Activated CD4-positive, alpha-beta memory T cell treated with anti-CD3 and anti-CD28 coated beads for 36 hours (primary cell): ENCODE measurements at places on chromosomes 5 and 9. TPM values are rescaled to one million over a fixed set of nuclear protein-coding genes. Genes with fewer than 3 reads are reported as not detected.
A peak's percentile ranks its signal among the peaks of the same experiment; 100 is the strongest.

DNA sequence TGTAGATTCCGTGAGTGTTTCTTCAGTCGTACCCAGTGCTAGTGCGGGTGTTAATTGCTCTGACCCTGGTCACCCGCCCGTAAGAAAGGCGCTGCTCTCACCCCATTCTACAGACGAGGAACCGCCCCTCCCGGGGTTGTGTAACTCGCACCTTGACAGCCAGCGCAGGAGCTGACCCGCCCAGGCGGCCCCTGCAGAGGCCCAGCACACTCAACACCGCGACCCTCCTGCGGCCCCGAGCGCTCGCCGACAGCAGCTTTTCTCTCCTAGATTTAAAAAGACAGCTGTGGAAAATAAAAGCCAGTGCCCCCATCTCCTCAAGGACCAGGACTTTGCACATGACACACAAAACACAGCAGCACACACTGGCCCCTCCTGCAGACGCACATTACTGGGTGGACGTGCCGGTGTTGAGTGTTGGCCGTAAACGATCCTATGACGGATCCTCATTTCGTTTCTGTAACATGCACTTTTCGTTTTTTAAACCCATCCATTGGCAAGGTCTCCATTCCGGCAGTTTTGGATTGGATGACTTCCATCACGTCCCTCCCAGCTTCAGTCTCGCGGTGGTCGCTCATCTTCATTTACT is 22.9 kb downstream of the OR2V2 start:
- H3K27me3 ChIP-seq, result peaks cover 72% of the 10 kb centered on the region
- peak overlapping the region; percentile 55 for H3K4me3 ChIP-seq
- H3K4me1 ChIP-seq, result peaks cover 57% of the 10 kb centered on the region
- no peak for DNase-seq

DNA sequence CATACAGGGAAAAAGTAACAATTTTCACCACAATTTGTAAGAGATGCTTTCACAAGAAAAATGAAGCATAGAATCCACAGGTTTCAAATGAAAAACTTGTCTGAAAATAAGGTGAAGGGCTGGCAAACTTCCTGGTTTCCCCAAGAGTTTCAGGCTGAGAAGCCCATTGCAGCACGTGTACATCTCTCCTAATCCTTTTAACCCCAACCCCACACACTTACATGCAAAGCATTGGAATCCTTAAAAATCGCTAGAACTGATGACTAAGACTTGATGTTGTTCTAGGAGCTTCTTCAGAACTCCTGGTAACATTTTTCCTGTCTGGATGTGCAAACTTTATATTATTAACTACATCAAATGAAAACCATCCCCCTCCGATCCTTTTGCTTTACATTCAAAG is 317.8 kb upstream of the RGMB start:
- peaks cover 2% of the 10 kb centered on the region for H3K27me3 ChIP-seq
- H3K27ac ChIP-seq, result no peak overlapping the region
- no peak overlapping the region for H3K4me3 ChIP-seq
- no peak for DNase-seq

DNA sequence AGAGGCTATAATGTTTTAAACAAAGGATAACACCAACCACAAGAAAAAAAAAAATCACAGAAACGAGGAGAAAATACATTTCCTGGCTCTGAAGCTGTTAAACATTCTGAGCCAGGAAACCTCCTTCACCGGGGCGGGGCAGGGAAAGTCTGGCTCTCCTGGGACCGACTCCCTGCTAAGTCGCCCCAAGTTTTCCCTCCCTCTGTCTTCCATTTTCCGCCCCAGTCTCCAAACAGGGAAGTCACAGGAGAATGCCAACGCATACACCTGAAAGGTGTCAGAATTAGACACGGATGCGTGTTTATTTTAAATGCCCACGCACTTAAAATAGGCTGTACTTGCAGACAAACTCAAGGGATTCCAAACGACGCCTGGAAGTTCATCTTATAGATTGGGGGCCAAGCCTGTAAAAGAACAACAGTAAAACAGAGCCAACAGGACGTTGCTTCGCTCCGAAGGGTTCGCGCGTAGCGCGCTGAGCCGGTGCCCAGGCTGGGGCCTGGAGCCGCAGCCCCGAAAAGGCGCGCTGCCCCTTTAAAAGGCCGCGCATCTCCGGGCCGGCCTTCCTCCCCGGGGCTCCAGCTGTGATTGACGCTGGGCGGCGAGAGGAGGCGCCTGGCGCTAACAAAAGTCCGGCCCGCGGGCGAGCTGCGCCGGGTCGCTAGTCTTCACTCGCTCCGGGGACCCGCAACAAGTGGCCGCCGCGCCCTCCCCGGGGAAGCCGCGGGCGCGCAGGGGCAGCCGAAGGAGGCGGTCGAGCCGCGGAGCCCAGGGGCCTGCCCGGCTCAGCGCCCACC is at the start of gene FBXL7:
TSS of gene FBXL7 (plus strand) at position 653 of the 797 bp plus-strand sequence.
- peaks cover 25% of the 10 kb centered on the region for H3K27me3 ChIP-seq
- no peak within 1 kb of the TSS for H3K4me3 ChIP-seq
- DNase-seq, result no peak
- no peaks in the 10 kb centered on the region for H3K4me1 ChIP-seq
- no peak within 1 kb of the TSS for H3K27ac ChIP-seq

DNA sequence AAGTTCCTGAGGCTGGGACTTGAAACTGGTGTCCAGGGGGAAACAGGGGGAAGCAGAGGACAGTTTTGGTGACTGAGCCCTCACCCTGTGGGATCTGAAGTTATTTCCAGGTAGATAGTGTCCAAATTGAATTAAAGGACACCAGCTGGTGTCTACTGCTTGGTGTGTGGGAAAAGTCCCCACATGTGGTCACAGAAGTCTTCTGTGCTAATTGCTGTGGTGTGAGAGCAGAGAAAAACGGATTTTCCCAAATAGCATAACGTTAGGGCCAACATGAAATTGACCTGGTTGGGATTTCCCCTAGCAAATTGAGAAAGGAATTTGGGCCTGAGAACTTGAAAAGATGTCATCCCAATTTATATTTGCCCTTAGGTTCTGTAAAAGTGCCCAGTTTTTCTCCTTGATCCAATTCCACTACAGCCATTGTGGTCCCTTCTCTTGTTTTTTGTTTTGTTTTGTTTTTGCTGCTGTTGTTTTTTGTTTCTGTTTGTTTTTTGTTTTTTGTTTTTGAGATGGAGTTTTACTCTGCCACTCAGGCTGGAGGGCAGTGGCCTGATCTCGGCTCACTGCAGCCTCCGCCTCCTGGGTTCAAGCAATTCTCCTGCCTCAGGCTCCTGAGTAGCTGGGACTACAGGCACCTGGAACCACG is 5.6 kb upstream of the STARD4 start:
- H3K4me3 ChIP-seq, result no peak overlapping the region
- H3K27ac ChIP-seq, result no peak overlapping the region
- no peaks in the 10 kb centered on the region for H3K27me3 ChIP-seq
- DNase-seq, result no peak
- no peaks in the 10 kb centered on the region for H3K36me3 ChIP-seq
- H3K4me1 ChIP-seq, result peaks cover 3% of the 10 kb centered on the region

DNA sequence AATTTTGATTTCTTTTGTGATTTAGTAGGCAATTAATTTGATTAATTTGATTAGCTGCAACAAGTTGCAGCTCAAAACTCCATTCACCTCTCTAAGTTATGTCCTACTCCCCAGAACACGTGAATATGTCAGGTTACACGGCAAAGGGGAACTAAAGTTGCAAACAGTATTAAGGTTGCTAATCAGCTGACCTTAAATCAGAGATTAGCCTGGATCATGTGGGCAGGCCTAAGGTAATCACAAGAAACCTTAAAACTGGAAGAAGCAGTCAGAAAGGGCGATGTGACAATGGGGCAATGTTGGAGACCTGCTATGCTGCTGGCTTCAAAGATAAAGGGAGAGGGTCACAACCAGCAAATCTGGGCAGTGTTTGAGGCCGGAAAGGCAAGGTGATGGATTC is 47.3 kb upstream of the ANXA1 start:
- H3K4me1 ChIP-seq, result no peaks in the 10 kb centered on the region
- H3K27me3 ChIP-seq, result peaks cover 3% of the 10 kb centered on the region
- no peak for DNase-seq
- H3K4me3 ChIP-seq, result no peak overlapping the region

DNA sequence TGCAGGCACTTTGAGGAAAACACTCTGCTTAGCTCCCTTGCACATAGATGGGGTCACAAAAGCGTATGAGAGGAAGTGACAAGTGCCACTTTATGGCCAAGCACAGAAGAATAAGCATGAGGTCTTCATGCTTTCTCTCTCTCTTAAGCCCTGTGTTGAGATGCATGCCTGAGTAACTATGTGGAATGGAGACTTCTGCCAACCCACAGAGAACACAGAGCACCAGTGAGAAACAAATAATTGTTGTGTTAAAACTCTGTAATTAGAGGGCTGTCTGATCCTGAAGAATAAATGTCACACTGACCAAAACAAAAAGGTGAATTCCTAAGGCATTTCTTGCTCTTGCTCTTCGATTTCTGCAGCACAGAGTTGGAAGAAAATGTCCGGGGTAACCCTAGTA is 488.5 kb downstream of the CTNND2 start:
- no peaks in the 10 kb centered on the region for H3K36me3 ChIP-seq
- DNase-seq, result no peak
- H3K4me3 ChIP-seq, result no peak overlapping the region
- H3K27ac ChIP-seq, result no peak overlapping the region
- no peaks in the 10 kb centered on the region for H3K4me1 ChIP-seq
- peaks cover 3% of the 10 kb centered on the region for H3K27me3 ChIP-seq

DNA sequence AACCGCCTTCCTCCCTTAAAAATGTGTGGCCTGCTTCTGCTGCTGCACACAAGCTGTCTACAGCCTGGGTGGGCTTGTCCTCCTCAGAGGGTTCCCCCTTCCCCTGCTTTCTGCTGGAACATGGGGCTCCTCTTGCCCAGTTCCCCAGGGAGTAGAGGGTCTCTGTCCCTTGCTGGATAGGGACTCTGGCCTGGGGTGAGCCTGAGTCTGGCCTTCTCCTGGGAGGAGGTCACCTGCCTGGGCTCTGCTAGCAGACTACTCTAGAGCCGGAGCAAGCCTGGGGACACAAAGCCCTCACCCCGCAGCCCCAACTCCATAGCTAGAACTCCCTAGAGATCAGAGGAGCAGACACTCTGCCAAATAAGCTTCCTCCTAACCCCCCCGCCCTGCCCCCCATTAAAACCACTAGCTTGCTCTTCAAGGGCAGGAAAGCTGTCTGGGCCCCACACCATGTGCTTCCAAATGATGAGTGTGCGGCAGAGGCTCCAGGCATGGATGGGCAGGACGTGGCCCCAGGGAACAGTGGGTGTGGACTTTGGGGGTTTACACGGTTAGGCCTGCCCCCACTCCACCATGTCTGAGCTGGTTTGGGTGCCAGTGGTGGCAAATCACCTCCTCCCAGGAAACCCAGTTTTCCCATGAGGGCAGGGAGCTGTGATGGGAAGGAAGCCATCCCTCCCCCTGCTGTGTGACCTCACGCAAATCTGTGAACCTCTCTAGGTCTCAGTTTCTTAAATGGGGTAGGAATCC is 10.0 kb downstream of the TCF7 start:
- no peaks in the 10 kb centered on the region for H3K27me3 ChIP-seq
- peak; percentile 60 for DNase-seq
- peaks cover 99% of the 10 kb centered on the region for H3K4me1 ChIP-seq
- H3K36me3 ChIP-seq, result peaks cover 45% of the 10 kb centered on the region
- H3K4me3 ChIP-seq, result no peak overlapping the region

DNA sequence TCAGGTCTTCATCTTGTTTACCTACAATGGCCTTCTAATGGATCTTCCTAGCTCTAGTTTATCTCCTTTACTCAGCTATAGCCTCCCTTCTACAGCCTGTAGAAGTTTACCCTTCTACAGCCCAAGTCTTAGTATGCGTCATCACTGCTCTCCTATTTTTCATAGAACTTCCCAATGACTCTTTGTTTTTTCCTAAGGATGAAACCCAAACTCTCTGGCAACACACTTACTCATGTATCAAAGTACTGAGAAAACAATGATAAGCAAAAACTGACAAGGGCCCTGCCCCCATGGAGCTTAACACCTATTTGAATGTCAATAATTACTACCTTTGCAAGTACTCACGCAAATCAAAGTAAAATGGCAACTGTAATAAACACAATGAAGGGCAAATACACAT is 33.7 kb downstream of the LEAP2 start:
- no peak overlapping the region for H3K27ac ChIP-seq
- peaks cover 16% of the 10 kb centered on the region for H3K4me1 ChIP-seq
- no peak for DNase-seq
- H3K4me3 ChIP-seq, result no peak overlapping the region
- peaks cover 6% of the 10 kb centered on the region for H3K36me3 ChIP-seq

DNA sequence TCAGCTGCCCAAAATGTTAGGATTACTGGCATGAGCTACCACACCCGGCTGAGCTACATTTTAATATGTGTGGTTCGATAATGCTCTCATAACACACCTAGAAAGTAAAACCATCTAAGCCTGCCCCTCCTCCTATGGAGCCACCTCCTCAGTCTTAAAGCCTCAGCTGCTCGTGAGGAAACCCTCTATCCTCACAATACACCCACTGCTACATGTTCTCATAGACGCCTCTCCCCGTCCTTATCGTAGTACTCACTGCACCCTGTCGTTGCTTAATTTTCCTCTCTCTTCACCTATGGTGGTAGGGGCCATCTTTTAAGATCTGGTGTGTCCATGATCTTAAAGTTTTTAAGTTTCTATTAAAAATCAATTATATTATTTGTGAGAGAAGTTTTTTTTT is 72.9 kb downstream of the RCL1 start:
- no peaks in the 10 kb centered on the region for H3K27me3 ChIP-seq
- H3K4me3 ChIP-seq, result no peak overlapping the region
- peak; percentile 45 for DNase-seq
- H3K4me1 ChIP-seq, result peaks cover 19% of the 10 kb centered on the region
- peak overlapping the region; percentile 67 for H3K27ac ChIP-seq
- peaks cover 25% of the 10 kb centered on the region for H3K36me3 ChIP-seq

DNA sequence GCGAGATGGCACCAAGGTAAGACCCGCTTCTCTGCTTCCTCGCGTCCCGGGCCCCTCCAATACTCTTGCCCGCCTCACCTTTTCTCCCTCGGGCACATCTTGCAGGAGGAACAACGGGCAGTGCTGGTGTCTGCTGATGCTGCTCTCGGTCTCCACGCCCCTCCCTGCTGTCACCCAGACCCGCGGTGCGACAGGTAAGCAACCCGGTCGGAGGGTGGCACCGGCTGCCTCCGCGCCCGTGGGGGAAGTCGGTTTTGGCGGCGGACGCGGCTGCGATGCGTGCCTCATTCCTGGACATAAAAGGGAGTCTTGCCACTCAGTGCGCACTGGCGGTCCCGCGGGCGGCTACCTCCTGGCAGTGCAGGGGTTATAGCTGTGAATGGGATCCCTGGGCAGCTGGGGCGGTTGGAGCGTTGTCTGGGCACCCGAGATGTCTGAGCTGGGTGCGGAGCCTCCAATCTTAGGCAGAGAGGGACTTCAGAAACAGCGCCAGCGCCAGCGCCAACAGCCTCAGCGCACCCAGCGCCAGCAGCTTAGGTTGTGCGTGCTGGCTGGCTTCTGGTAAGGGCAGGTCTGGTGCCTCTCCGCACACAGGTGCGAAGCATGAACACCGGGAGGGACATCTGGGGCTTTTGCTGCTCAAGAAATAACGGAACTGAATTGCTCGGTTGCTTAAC is 488 bp downstream of the COL15A1 start:
- no peaks in the 10 kb centered on the region for H3K36me3 ChIP-seq
- no peak for DNase-seq
- peak overlapping the region; percentile 23 for H3K4me3 ChIP-seq
- H3K4me1 ChIP-seq, result peaks cover 7% of the 10 kb centered on the region
- peaks cover 49% of the 10 kb centered on the region for H3K27me3 ChIP-seq

GRCh38 chr9:108951578-108951977 is 17.4 kb downstream of the ABITRAM start:
- H3K27ac ChIP-seq, result no peak overlapping the region
- peaks cover 3% of the 10 kb centered on the region for H3K4me1 ChIP-seq
- no peak for DNase-seq
- H3K4me3 ChIP-seq, result no peak overlapping the region
- H3K27me3 ChIP-seq, result no peaks in the 10 kb centered on the region
- peaks cover 2% of the 10 kb centered on the region for H3K36me3 ChIP-seq

The NKD2 gene
- 1.1 TPM for total RNA-seq

The PNPLA7 gene
- 3.1 TPM for total RNA-seq

The PCDHB6 gene
- total RNA-seq, result not detected

The FAM221B gene
- not detected for total RNA-seq

The RANBP17 gene
- not detected for total RNA-seq

The NIPAL4 gene
- total RNA-seq, result 2.5 TPM

The FBN2 gene
- not detected for total RNA-seq
